ENCODE measurements at places on chromosomes 3 and 15.
A peak's percentile ranks its signal among the peaks of the same experiment; 100 is the strongest.

DNA sequence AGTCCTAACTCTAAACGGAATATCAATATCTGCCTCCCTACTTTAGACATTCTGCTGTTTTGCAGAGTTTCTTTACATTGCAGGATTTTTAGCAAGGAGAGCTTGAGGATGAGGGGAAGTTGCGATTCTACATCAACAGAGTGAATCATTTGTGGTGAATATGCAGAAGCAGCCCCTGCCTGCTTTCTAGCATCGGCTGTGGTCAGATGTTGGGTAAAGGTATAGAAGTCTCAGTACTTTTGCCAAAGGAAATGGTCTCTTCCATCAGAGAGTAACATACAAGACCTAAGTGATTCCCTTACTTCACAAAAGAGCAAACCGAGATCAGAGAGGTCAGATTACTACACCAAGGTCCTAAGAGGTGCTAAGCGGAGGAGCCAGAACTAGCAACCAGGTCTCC is 15.2 kb downstream of the ST3GAL6 start:
- ATAC-seq, result peak; percentile 23

DNA sequence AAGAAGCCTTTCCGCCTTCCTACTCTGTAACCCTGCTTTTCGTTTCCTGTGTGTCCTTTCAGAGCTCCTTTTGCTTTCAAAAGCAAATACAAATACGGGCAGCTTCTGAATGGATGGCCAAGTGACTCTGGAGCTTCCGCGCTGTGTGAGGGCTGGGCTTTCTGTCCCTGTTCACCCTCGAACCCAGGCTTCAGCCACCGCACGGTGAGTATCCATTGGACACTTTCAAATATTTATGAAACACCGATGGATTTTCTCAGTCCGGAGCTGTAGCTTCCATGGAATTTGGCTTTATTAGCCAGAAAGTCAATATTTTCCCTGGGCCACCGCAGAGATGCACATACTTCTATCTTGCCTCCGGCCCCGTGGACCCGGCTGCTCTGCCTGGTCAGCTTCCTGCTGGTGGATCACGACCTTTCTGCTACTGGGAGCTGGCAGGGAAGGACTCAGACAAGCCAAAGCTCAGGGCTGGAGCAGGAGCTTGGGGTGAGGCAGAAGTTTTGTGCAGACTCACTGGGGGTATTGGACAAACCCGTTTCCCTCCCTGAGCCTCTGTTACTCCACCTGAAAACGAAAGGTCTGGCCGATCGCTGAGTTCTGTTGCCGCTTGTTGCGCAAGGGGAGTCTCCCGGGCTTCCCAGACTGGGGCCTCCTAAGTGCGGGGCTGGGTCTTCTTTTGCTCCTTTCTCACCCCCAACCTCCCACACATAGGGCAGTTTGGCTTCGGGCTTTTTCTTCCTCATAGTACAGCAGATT is 63.6 kb downstream of the LINGO1 start:
- no peak for ATAC-seq

- ATAC-seq, result no peak
Measured at GRCh38 chr3:65245133-65246063, 557.6 kb upstream of the ADAMTS9 start.

GRCh38 chr3:177646749-177647148 is 449.5 kb upstream of the TBL1XR1 start:
- no peak for ATAC-seq

GRCh38 chr3:130543322-130543721 is 26.3 kb downstream of the COL6A6 start:
- ATAC-seq, result no peak

DNA sequence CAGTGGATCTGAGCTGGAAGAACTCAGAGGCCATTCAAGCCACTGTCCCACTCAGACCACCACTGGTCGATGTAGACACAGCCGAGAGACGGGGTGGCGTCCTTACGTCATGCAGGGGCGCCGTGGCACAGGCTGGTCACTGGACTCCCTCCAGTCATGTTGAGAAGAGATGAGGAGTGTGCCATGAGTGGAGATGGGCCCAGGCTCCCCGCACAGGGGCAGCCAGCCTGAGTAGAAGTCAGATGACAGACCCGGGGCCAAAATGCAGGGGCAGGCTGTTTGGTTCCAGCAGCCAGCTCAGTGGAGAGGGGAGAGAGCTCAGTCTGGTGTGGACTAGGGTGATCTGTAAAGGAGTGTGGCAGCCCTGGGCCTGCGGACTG is 33.4 kb upstream of the KIF23 start:
- ATAC-seq, result no peak

GRCh38 chr3:194163697-194164096 is 27.7 kb downstream of the HES1 start:
- no peak for ATAC-seq

DNA sequence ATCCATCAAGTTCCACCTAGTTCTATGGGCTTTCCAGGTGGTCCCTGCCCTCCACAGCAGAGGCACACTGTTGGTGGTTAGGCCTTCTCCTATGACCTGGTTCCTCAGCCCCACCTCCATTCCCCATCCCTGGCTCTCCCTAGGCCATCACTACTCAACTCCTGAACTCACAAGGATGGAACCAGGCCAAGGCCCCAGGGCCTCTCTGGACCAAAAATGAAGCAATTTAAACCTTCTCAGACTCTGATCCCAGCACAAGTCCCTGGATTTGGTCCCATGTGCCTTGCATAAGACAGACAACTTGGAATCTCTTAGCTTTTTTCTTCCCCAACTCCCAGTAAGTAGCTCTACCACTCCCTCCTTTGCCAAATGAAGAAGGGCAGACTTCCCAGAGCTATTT is 14.4 kb upstream of the ACAN start:
- no peak for ATAC-seq

GRCh38 chr3:16897254-16897926 is 12.6 kb downstream of the PLCL2 start:
- no peak for ATAC-seq

DNA sequence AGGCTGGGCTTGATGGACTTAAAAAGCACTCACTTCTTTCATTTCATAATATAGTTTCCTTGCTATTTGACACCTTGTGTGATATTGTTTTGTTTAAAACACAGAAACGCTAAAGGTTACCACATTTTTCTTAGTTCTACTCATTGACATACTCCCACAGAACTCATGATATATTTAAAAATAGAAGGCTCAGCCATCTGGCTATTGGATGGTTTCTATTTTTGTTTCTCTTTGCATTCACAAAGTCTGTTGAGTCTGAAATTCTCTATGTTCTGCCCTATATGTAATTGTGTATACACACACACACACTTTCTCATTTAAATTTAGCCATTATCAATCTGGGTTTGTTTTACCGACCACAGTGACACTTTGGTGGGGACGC is 128.2 kb downstream of the SOX2 start:
- ATAC-seq, result no peak

DNA sequence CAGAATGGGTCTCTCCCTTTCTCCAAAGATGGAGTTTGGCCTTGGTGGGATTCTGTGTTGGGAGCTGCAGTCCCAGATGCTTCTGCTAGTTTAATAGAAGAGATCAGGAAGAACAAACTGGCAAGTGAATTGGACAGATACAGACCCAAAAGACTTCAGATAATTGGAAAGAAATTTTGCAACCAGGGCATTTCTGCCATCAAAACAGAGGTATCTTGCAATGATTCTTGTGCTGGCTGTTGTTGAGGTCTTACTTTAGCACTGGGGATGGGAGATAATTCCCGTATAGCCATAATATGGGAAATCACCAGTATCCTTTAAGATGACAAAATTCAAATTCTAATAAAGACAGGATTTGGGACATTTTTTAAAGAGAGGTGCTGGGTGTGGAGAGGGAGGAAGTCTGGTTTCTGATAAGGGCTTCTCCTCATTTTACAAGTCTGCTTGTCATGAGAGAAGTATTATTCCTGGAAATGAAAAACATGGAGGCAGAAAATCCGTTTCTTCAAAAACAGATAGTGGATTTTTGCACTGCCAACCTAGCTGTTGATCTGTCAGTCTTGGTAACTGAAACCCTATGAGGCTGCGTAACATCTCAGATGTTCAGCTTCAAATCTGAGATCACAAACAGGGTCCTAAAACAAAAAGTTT is 40.1 kb downstream of the FNDC3B start:
- no peak for ATAC-seq

DNA sequence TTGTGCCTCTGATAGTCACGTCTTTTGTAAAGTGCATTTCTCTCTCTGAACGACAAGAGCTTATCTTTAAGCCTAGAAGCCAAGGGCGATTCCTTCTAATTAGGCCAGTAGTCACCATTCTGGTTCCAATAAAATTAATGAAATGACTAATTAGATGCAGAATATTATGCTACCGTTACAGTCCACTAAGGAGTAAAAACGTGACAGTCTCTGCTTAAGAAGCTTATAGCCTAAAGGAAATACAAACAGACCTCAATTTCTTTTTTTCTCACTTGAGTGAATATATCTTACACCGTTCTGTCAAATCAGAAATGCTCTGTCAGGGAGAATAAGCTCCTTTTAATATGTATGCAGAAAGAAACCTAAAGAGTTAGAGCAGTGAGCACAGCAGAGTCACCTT is 236.1 kb downstream of the CD47 start:
- no peak for ATAC-seq

GRCh38 chr3:13338996-13339395 is 81.1 kb downstream of the NUP210 start:
- ATAC-seq, result no peak
